Activated CD4-positive, alpha-beta T cell treated with anti-CD3 and anti-CD28 coated beads for 36 hours (primary cell): ENCODE measurements at places on chromosomes 1 and 21. TPM values are rescaled to one million over a fixed set of nuclear protein-coding genes. Genes with fewer than 3 reads are reported as not detected.

SLC35F3 gene
- total RNA-seq = 1.8 TPM

ST7L gene
- total RNA-seq = 10.6 TPM

HAO2 gene
- total RNA-seq = not detected

SPRR2A gene
- total RNA-seq = not detected
